ENCODE measurements at places on chromosomes 11 and 22.

DNA sequence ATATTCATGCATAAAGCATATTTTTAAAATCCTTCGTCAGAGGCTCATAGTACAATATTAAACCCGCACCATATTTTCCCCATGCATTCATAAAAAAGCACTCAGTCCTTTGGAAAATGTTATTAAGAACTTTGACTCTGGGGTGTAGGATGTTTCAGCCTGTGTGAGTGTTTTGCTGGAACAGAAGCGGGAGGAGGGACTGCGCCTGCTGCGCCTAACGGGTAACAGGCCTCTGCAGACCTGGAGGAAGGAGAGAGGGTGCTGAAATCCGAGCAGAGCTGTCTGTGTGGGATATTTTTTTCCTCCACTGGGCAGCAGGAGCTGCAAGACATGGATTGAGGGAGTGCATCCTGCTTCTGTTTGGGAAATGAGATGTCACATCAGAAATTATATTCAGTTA is 483.0 kb downstream of the BRD1 start:
- no peak for DNase-seq

DNA sequence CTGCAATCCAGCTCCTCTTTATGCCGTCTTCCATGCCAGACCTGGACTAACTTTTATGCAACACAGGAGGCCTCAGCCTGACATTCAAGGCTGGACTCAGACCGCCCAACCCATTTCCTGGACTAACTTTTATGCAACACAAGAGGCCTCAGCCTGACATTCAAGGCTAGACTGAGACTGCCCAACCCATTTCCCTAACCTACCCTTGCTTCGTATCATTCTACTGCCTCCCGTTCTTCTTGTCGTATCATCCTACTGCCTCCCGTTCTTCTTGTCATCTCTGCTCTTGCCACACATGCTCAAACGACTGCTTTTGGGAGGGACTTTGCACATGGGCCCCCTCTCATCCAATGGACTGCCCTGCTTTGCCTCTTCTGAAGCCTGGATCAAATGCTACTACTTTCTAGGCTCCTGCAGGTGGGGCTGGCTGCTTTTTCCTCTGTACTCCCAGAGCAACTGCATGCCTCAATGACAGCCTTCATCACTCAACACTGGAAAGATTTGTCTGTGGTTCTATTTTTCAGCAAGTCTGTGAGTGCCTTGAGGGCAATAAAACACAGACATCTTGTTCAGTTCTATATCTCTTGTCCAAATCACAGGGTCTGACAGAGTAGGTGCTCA is 7.8 kb downstream of the TBC1D10A start:
- DNase-seq, result no peak

GRCh38 chr11:16604794-16605388 is 133.6 kb upstream of the C11orf58 start:
- DNase-seq, result no peak

DNA sequence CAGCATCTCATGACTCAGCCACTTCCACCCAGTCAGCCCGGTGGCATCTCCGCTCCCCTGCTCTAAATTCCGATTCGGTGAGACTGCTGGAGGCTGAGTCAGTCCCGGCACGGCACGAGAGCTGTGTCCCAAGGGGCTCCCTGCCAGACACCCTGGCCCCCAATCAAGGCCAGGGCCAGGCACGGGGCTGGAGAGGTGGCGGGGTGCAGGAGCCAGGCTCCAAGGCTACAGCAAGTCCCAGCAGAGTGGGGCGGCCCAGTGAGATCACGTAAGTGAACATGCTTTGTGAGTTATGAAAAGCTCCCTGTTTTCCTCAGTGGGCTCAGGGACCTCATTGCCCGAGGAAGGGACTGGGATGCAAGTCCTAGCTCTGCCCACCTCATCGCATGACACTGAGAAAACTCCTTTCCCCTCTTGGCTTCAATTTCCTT is 3.0 kb downstream of the C11orf68 start:
- DNase-seq, result peak; percentile 62

DNA sequence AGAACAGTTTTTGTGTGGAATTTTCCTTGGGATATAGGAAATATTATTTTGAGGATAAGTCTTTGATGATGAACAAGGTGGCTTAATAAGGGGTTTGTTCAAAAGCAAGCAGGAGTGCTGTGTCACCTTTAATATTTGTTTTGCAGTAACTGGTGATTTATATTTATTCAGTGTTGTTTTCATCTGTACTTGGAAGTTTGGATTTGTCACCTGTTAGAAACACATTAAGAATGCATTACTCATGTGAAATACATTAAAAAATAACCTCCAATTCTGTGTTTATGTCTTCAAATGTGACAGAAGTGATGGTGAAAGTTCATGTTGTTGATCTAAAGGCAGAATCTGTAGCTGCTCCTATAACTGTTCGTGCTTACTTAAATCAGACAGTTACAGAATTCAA is 70.5 kb downstream of the DKK3 start:
- no peak for DNase-seq

DNA sequence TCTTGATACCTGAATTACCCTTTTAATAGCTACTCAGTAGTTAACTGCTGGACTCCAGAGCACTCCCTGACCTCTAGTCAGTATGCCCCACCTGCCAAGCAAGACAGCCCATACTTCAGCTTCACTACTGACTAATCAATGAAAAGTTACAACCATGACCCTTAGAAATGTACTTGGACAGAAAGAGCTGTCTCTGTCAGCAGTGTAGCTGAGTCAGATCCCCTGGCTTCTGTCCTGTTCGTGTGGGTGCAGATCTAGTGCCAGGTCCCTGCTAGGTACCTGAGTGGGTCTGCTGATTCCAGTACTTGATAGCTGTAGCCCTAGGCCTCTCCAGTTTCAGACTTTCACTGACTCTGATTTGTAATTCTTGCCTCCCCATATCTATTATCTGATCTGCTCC is 265.8 kb upstream of the POU2AF2 start:
- DNase-seq, result no peak

GRCh38 chr11:92810423-92811064 is 158.9 kb upstream of the MTNR1B start:
- no peak for DNase-seq

GRCh38 chr22:20440637-20441591 is 3.3 kb upstream of the SCARF2 start:
- DNase-seq, result no peak

DNA sequence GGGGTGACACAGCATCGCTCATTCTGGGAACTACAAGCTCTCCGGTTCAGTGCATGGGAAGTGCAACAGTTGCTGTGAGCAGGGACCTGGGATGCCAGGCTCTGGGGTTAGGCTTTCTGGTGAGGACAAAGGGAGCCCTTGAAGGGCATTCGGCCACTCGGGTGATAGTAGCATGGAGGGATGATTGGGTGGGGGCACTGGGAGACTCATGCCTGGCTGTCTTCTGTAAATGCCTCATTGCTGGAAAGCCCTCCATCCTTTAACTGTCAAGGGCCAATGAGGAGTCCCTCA is 9.9 kb downstream of the OAF start:
- DNase-seq, result no peak

GRCh38 chr11:115653076-115653475 is 148.9 kb upstream of the CADM1 start:
- DNase-seq, result no peak

- no peak for DNase-seq
Observed at GRCh38 chr11:24714601-24715000, 217.7 kb downstream of the LUZP2 start.

DNA sequence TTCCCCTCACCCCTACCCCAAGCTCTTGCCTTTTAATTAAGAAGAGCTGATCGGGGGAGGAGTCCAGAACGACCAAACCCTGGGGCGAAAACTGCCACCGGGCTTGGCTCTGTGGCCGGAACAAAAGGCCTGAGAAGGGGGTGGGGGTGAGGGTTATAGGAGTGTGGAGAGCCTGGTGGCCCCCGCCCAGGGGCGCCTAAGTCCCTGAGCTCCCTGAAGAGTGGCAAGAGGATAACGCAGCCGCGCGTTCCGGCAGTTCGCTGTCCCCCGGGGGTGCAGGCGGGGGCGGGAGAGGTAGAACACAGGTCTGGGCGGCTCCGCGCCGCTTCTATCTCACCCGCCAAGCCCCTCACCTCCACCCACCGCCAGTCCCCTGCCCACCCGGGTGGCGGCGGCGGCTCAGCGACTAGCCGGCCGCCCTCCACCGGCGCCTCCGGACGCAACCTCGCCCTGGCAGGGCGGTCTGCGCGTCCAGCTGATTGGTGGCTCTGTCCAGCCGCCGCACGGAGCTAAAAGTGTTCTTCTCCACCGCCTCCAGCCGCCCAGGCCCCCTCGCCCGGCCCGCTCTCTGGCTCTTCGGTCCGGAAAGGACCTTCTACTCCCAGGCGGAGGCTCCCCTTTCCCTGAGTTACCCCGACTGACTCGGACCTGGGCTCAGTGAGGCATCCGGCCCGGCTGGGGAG is 18.7 kb upstream of the BDNF start:
- peak; percentile 66 for DNase-seq

DNA sequence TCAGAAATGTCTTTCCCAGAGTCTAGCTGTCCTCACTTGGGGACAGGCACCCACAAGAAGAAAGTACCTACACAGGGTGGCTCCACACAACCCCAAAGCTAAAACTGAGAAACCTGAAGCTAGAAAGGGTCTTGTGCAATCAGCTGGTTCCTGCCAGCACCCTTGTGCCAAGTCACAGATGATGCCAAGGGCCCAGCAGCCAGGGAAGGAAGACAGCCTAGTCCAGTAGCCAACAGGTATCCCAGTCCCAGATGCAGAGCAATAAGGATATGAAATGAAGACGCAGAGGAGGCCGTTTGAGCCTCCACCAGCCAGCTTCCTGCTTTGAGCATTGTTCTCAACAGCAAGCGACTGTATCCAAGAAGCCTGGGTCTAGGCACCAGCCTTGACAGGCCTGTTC is 6.1 kb downstream of the PLEKHA7 start:
- no peak for DNase-seq

GRCh38 chr22:21719024-21719423 is 16.6 kb downstream of the YPEL1 start:
- no peak for DNase-seq

DNA sequence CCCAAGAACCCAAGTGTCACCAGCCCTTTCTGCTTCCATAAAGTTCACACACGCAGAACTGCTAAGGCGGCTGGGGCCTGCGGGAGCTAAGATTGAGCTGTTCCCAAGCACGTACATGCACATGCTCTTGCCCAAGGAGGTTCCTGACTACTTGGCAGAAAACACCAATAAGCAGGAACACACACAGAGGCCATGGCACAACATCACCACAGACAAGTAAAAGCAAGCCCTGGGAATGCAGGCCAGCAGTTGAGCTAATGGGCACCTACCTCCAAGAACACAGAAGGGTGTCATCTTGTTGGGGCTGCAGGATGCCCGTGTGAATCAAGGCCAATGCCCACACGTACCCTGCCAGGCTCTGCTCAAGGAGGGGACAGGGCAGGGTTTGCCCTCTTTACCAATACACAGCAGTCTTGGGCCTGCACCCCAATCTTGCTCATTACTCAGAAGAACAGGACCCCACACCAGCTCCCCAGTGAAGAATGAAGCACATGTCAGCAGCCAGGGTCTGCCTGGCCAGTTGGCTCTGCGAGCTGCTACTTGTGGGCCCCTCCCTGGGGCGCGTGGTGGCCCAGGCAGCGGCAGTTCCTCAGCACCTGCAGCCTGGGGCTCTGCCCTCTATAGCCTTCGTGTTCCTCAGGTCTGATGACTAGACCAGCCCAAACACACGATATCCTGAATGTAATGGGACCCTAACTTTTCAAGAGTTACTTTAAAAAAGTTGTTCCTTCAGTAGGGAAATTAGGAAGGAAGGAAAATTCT is 32.3 kb upstream of the CYP2D6 start:
- no peak for DNase-seq

GRCh38 chr11:124861670-124862069 is 3.6 kb upstream of the ROBO3 start:
- no peak for DNase-seq

- no peak for DNase-seq
Observed at GRCh38 chr22:36505998-36506635, 723 bp downstream of the FOXRED2 start.

- DNase-seq, result no peak
Observed at GRCh38 chr11:117610901-117611300, 186.1 kb downstream of the DSCAML1 start.

- no peak for DNase-seq
Observed at GRCh38 chr11:44928144-44928543, 22.5 kb downstream of the TP53I11 start.

DNA sequence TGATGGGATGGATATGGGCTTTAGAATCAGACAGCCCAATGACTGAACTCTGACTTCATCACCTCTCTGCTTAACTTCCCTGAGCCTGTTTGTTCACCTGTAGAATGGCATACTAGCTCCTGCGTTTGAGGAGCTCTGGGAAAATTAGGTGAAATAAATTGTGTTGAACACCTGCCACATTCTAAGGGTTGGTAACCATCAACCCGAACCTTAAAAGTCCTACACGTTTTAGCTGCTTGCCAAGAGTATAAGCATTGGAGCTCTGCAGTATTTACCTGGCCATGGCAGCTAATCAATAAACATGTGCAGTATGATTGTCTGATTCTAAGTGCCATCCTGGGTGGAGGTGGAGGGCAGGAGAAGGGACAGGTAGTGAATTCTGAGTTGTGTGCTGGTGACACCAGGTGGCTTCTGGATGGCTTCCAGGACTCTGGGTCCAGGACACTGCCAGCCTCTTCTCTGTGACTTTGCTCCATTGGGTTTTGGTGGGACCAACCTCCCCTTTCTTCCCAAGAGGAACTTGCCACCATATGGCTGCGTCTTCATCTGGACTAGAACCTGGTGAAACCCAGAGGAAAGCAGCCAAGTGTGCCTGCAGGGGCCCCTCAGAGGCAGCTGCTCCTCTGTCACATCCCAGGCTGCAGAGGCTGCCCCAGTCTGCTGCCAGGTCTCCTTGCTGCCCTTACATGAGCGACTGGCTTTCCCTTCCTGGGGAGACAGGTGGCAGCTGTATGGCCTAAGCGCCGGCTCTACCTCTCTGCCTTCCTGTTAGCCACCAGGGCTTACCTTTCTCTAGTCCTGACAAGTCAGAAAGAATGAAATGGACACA is 85.6 kb downstream of the CACNG2 start:
- DNase-seq, result no peak

DNA sequence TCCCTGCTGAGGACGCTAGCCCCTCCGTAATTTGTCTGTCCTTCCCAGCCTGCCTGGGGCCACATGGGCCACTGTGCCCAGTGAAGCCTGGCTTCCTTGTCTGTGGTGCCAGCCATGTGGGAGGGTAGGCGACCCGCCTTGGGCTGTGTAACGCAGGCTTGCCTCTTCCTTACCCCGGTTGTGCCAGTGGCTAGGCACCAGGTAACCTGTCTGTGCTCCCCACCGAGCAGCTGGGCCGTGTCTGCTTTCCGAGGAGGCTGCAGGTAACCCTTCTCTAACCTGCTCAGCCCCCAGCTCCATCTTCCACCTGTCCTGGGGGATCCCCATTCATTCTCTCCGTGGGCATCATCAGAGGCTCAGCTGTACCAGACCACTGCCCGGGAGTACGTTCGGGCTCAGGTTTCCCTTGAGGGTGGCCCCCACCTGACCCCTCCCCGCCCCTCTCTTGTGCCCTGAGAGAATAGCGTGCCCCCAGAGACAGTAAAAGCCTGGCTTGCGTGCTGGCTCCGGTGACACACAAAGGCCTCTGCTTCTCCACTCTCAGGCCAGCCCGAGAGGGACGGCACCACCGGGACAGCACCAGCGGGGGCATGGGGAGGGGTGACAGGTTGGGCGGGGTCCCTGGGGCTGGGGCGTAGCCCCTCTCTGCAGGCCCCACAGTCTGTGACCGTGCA is 79.1 kb downstream of the CDKN1C start:
- no peak for DNase-seq

- no peak for DNase-seq
Observed at GRCh38 chr11:10579700-10580099, 11.2 kb upstream of the LYVE1 start.
